Mononuclear cell (primary cell): ENCODE measurements at places on chromosomes 2 and 18. TPM values are rescaled to one million over a fixed set of nuclear protein-coding genes. Genes with fewer than 3 reads are reported as not detected.

CNDP1 gene
- total RNA-seq: not detected

NEB gene
- 2.0 TPM for total RNA-seq

CYTIP gene
- 766 TPM for total RNA-seq

PCARE gene
- under 0.01 TPM for total RNA-seq

LIMS4 gene
- 0.10 TPM for total RNA-seq

MEX3C gene
- total RNA-seq: 107 TPM

FBXO41 gene
- total RNA-seq: 4.2 TPM

FER1L5 gene
- not detected for total RNA-seq

TPGS2 gene
- 35.5 TPM for total RNA-seq

NR4A2 gene
- 83.3 TPM for total RNA-seq

NAB1 gene
- total RNA-seq: 36.0 TPM
